T-helper 17 cell (primary cell): ENCODE measurements at places on chromosomes 2 and 18. TPM values are rescaled to one million over a fixed set of nuclear protein-coding genes. Genes with fewer than 3 reads are reported as not detected.

GRCh38 chr2:23544589-23545295 is 159.8 kb downstream of the KLHL29 start:
- DNase-seq: no peak

- no peak for DNase-seq
Measured at GRCh38 chr2:151775057-151775740, 40.9 kb upstream of the NEB start.

- DNase-seq: no peak
Measured at GRCh38 chr2:23077596-23077995, 307.4 kb upstream of the KLHL29 start.

GRCh38 chr2:2919026-2919425 is 458.6 kb downstream of the EIPR1 start:
- DNase-seq: no peak

- no peak for DNase-seq
Measured at GRCh38 chr2:2744958-2745715, 414.1 kb upstream of the MYT1L start.

LIMS3 gene
- 1.3 TPM for total RNA-seq

KIF1A gene
- 0.18 TPM for total RNA-seq

TRIB2 gene
- 166 TPM for total RNA-seq

CFC1 gene
- total RNA-seq: not detected

SLC8A1 gene
- total RNA-seq: 0.26 TPM

LYPD6B gene
- total RNA-seq: not detected
